ENCODE measurements at places on chromosomes 1 and 21.
A peak's percentile ranks its signal among the peaks of the same experiment; 100 is the strongest.

- no peak for DNase-seq
These were observed 121.2 kb upstream of the GALNT2 start for GRCh38 chr1:229945795-229946194.

DNA sequence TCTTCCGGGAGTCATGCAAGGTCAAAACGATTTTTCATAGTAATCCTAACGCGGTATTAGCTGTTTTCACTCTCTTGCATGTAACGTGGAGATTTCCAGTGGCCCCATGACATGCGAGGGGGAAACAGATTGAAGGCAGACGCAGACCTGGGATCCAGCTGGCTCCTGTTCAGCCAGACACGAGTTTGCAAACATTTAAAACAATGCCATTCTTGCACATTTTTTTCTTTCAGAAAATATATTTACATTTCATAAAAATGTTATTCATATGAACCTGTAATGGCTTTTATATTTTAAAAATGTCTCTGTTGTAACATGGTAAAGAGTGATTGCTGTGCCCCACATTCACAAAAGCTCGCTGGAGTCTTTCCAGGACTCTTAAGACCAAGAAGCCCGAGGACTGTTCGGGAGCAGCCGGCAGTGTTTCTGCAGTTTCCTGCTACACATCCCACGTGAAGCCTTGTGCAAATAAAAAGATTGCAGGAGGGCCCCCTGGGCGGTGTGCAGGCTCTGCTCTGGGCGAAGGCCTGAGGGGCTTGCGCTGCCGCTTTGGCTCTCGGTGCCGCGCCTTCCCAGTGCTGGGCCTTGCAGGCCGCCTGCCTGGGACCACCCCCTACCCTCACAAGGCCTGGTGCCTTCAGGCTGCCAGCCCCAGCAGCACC, 184.9 kb downstream of the DYRK1A start:
- DNase-seq, result no peak

DNA sequence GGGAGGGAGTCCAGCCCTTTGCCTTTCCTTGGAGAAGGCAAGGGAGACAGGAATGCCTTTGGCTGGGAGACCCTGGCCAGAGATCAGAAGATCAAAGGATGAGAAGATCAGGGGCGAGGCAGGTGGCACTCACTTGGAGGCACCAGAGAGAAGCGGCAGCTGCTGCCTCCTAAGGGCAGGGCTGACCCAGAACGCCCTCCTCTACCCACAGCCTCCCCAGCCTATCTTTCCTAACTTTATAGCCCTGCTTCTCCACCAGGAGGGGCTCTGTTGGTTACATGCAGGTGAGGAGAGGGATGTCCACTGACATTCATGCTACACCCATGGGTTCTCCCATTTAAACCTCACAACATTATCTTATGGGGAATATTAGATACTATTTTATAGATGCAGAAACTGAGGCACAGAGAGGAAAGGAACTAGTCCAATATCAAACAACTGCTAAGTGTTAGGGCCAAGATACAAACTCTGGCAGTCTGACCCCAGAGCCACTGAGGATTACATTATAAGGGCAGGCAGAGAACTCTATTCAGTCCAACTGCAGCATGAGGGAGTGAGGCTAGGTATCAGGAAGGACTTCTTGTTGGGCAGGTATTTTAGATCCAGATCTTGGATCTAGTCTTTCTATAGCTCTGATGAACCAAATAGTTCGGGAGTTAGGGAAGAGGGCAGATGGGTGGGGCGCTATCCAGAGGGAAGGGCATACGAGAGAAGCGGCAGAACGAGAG, 19.9 kb downstream of the LGR6 start:
- DNase-seq, result peak; percentile 10

- no peak for DNase-seq
These were observed 42.4 kb downstream of the PDE9A start for GRCh38 chr21:42695697-42696380.

DNA sequence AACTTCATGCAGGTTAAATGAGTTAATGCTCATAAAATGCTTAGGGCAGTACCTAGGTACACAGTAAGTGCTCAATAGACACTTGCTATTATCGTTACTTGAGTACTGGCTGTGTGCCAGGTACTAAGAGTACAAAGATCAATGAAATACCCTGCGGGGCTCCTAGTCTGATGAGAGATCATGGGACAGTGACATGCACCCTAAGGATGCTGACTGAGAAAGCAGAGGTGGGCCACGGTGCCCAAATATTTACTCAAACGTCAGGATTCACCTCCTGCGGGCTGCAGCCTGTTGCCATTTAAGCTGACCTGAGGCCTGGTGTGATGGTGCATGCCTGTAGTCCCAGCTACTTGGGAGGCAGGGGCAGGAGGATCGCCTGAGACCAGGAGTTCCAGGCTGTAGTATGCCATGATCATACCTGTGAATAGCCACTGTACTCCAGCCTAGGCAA, 19.8 kb upstream of the LUZP1 start:
- no peak for DNase-seq

DNA sequence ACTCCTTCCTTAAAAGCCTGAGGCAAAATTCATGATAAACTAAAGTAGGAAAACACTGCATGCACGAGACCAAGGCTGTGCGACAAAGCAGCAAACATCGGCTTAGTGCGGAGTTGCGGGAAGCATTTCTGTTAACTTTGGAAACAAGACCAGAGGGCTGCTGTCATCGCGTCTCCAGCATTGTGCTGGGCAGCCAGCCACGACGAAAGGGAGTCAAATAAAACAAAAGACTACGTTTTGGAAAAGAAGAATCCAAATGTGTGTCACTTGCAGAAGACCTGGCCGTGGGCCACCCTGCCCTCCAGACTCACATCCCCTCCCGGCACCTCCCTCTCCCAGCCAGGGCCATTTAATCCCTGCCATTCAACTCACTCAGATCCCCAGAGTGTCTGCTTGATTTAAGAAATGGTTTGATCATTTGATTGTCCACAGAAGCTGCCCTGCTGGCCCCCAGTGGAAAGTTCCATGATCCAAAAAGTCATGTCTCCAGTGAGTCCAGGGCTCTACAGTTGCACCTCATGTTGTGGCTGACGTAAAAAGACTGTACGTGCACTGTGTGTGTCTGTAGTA, 2.4 kb upstream of the KRTAP10-11 start:
- no peak for DNase-seq

DNA sequence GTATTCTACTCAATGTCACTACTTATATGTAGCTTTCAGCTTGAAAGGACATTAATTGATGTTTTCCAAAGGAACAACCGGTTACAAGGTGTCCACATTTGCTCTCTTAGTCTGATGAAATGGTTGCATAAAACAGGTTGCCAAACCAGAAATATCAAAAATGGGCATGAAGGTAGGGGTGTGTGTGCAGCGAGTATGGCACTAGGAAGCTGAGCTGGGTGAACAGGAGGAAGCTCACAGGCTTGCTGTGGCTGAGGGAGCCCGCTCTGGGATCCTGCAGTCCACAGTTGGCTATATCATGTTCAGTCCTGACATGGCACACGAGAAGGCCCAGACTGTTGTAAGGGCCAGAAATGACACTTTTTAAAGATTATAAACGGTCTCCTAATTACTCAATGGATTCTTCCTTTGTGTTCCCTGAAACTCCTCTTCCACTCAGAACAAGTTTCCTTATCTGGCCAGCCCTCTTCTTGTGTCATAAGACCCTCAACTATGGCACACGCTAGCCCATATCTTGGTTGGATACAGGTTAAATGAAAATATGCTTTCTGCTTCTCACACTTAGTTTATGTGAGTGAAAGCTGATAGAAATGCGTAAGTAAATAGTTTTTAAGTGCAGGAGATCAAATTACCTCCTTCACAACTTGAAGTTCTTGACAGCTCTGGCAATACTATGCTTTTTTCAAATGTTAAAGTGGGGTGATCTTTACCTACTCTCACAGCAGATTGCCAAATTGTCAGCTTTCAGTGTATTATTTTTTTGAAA, 201.5 kb downstream of the LMO4 start:
- DNase-seq, result no peak

DNA sequence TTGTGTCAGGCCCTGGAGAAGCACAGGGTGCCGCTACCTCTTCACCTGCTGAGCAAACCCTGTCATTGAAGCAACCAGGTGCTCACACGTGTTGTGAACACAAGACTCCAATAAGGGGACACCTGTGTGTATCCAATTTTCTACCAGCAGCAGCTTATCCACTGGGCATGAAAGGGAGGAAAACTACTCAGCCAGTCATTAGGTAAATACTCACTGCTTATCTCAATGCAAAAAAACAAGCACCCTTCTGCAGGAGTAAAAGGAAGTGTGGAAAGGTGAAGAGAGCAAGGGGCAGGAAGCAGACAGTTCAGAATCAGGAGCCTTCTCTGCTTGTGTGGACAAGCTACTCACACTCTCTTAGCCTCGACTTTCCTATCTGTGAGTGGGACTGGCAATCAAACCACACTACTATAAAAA, 148.9 kb downstream of the ETS2 start:
- no peak for DNase-seq

DNA sequence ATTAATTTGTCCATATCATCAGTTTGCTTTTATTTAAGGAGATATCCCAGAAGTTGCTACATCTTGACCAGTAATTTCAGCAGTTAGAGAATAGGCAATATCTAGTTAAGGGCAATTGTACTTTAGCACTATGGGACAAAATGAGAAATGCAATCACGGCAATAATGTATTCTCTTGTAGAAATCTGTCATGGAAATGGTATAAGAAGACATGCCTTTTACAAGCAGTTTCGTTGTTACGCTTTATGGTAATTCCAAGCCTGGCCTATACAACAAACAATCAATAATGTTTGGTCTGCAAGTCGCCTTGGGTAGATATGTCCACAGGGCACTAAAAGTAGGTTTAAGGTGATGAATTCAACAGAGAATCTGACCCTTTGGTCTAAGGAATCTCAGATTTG, 1.2 kb upstream of the NOS1AP start:
- no peak for DNase-seq

GRCh38 chr1:233513431-233513830, 100.5 kb upstream of the KCNK1 start:
- no peak for DNase-seq

DNA sequence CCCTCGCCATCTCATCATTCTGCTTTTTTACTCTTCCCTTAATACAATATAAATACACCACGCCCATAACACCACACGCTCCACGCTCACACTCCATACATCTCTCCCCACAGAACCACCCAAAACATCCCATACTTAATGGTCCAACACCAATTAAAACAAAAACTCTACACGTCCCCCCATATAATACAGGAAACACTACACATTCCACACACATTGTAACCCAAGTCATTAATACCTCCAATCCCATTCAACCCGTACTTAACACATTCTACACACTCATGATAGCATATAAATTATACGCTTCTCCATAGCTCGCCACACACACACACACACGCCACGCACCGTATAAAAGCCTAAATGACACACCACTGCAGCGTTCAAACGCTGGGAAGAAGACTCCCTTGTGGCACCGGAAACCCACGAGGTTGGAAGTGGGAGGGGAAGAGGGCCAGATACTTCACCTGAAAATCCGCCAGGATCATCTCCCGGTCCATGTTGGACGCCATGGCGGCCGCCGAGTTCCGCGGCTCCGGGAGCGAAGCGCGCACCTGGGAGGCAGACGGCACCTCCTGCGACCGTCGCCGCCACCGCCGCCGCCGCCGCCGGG, 659 bp downstream of the FAF1 start:
- DNase-seq, result peak; percentile 44

GRCh38 chr1:184329962-184330868, 56.6 kb upstream of the C1orf21 start:
- no peak for DNase-seq

DNA sequence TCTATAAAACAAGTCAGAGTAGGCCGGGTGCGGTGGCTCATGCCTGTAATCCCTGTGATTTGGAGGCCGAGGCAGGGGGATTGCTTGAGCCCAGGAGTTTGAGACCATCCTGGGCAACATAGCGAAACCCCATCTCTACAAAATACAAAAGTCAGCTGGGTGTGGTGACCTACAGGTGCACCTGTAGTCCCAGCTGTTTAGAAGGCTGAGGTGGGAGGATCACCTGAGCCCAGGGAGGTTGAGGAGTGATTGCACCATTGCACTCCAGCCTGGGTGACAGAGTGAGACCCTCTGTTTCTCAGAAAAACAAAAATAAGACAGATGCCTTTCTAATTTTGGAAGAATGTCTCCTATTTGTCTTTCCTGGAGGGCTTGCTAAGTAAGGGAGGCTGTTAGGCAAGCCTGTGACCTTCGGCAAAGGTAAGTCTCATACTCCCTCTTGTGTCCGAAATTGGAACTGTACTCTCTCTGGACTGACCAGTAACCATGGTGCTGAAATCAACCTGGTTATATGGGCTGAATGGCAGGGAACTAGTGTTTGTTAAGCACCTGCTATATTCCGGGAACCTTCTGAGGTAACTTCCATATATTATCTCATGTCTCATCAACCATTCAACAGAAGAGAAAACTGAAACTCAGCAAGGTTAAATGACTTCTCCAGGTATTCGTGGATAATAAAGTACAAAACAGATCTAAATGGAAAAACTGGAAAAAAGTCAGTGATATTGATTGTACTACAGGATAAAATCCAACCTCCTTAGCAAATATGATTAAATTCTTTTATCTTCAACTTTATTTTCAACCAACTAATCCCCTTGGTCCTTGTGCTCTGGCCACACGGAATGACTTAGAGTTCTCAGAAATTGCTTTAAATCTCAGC, 11.8 kb upstream of the RAB3B start:
- peak; percentile 78 for DNase-seq

DNA sequence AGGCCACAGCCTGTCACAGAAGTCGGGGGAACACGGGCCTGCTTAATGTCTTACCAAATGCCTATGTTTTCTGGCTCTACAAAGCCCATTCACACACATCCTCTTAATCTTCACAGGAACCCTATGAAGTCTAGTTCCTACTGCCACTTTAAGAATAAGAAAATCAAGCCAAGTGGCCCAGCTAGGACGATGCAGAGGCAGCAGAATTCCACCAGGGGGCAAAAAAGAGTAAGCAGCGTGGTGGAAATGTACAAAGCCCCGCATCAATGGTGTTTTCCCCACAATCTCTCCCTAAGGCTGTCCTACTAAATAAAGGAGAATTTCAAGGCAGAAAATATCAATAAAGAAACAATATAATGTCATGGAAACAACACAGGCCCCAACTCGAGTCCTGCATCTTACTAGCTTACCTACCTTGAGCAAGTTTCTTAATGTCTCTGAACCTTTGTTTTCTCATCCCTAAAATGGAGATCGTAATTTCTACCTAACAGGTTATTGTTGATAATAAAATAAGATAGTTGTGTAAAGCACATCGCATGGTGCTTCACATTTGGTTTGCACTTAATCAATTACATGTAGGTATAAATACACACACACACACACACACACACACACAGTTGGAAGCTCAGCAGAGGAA, 21.4 kb downstream of the SEC16B start:
- DNase-seq, result peak; percentile 71

GRCh38 chr1:206814716-206815341, 42.5 kb upstream of the IL10 start:
- peak; percentile 49 for DNase-seq

GRCh38 chr21:37675202-37675801, 241.0 kb downstream of the KCNJ6 start:
- peak; percentile 7 for DNase-seq

DNA sequence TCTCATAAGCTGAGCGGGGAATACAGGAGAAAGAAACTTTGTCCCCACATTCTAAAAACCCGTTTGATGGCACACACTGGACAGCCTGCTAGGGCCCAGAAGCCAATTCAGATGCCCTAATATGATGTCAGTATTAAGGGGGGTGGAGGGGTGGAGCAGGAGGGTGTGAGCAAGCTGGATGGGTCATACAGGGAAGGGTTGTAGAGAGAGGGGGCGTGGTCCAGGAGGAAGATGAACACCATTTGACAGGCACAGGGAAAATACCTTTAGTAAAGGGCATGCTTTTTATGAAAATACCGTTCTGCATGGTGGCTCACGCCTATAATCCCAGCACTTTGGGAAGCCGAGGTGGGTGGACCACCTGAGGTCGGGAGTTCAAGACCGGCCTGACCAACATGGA, 6.0 kb downstream of the TARS2 start:
- DNase-seq, result no peak

Measured in HCEC 1CT (cell line).